Activated naive CD8-positive, alpha-beta T cell treated with anti-CD3 and anti-CD28 coated beads for 36 hours (primary cell): ENCODE measurements at places on chromosomes 5 and 9. TPM values are rescaled to one million over a fixed set of nuclear protein-coding genes. Genes with fewer than 3 reads are reported as not detected.

ANKRD33B gene
- total RNA-seq, result 10.2 TPM

PCDHA12 gene
- not detected for total RNA-seq

FOXB2 gene
- not detected for total RNA-seq

NR3C1 gene
- total RNA-seq, result 54.0 TPM

DIAPH1 gene
- total RNA-seq, result 214 TPM

- H3K4me3 ChIP-seq, result no peak overlapping the region
- no peaks in the 10 kb centered on the region for H3K4me1 ChIP-seq
- no peak for DNase-seq
- H3K36me3 ChIP-seq, result peaks cover 5% of the 10 kb centered on the region
- H3K27ac ChIP-seq, result no peak overlapping the region
Measured at GRCh38 chr9:92432972-92433548, 8.8 kb upstream of the OMD start.

DNA sequence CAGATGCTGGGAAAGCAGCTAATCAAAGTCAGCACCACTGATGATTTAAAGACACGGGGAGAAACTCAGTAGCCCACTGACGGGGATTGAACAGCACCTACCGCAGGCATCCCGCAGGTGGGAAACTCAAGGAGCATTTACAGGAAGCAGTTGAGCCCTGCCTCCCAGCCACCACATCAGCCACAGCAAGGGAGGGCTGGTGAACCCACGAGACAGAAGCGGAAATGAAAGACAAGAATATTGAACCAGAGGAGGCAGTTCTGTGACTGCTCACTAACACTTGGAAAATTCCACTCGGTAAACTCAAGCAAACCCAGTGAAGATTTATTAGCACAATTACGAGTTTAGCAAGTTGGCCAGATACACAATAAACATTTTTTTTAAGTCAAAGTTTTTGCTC lies 10.6 kb upstream of the FAM163B start:
- H3K4me3 ChIP-seq, result no peak overlapping the region
- H3K27ac ChIP-seq, result no peak overlapping the region
- peaks cover 6% of the 10 kb centered on the region for H3K36me3 ChIP-seq
- peak; percentile 66 for DNase-seq
- peaks cover 4% of the 10 kb centered on the region for H3K27me3 ChIP-seq
- peaks cover 34% of the 10 kb centered on the region for H3K4me1 ChIP-seq

GRCh38 chr5:69043655-69043996 lies 50.2 kb upstream of the SLC30A5 start:
- peak overlapping the region; percentile 58 for H3K27ac ChIP-seq
- H3K27me3 ChIP-seq, result no peaks in the 10 kb centered on the region
- DNase-seq, result no peak
- H3K36me3 ChIP-seq, result no peaks in the 10 kb centered on the region

- no peak overlapping the region for H3K4me3 ChIP-seq
- peaks cover 2% of the 10 kb centered on the region for H3K4me1 ChIP-seq
- DNase-seq, result no peak
- no peaks in the 10 kb centered on the region for H3K27me3 ChIP-seq
Measured at GRCh38 chr5:43663916-43664315, 60.9 kb downstream of the NNT start.

DNA sequence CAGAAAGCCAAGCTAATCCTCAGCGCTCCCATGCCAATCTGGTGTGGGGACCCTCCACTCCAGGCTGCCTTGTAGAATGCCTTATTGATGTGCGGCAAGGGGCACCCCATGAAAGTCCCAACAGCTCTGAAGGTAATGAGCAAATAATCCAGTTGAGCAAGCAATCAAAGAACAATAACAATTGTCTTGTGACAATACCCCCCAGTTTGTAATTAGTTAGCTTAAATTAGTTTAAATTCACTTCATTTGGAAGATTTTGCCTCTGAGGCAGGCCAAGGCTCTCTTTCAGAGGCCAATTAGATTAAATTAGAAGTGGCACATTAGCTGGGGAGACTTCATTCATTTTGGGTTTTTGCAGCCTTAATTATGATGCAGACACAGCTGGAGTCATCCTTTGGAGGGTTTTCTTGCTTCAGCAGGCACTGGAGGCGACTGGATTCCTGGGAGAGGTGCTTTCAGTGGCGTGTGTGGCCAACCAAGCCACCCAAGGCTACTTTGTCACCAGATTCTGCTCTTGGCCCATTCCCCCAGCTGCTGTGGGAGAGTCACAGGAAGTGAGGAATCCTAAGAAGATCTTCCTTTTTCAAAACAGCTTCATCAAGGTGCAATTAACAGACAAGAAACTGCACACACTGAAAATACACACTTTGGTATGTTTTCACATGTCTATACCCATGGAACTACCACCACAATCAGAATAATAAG lies 17.9 kb upstream of the FBP1 start:
- DNase-seq, result no peak
- no peak overlapping the region for H3K4me3 ChIP-seq
- H3K36me3 ChIP-seq, result no peaks in the 10 kb centered on the region
- no peak overlapping the region for H3K27ac ChIP-seq

GRCh38 chr9:138006576-138007233 lies 129.1 kb downstream of the CACNA1B start:
- no peaks in the 10 kb centered on the region for H3K36me3 ChIP-seq
- no peak overlapping the region for H3K27ac ChIP-seq
- H3K27me3 ChIP-seq, result peaks cover 11% of the 10 kb centered on the region
- DNase-seq, result no peak

DNA sequence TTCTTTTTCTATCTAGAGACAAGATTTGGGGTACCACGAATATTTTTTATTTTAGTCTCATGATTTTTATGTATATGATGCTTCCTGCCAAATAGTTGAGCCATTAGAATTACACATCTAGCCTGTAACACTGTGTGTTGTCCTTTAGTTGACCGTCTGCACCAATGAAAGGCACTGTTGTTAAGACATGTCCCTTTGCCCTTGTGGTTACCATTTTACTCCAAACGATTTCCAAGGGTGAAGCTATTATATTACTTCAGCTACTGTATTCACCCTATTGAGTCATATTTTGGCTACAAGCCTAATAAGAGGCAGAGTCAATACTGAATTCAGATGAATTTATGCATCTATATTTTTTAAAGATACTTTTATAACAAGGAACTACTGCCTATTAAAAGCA lies 207.6 kb downstream of the CETN3 start:
- H3K27me3 ChIP-seq, result peaks cover 4% of the 10 kb centered on the region
- no peaks in the 10 kb centered on the region for H3K36me3 ChIP-seq
- no peak overlapping the region for H3K4me3 ChIP-seq
- no peak overlapping the region for H3K27ac ChIP-seq

DNA sequence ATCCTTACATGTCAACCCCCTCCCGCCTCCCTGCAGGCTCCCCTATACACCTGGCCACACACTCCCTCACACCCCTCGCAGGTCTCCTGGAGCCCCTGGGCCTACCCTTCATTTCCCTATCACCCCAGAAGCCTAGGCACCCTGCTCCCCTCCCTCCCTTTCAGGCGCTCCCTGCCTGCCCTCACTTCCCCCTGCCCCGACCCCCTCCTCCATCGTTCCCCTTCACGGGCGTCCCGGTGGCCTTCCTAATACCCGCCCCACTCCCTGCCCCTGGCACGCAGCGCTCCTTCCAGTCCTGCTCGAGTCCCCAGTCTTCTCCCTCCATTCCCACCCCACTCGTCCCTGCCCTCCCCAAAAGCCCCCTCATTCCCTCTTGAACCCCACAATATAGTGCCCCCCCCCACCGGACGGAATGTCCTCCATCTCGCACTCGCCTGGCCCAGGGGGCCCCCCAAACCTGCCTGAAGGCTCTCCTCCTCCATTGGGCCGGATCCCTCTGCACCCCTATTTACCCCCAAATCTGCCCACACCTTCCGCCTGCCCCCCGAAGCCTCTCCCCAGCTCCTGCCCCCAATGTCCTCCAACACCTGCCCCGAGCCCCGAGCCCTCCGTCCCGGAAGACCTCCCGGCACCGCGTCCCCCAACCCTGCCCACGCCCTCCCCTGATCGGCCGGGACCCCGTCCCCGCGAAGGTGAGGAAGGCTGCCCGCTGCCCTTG lies 746 bp downstream of the STRBP start:
- peaks cover 3% of the 10 kb centered on the region for H3K36me3 ChIP-seq
- no peaks in the 10 kb centered on the region for H3K27me3 ChIP-seq
- H3K4me3 ChIP-seq, result peak overlapping the region; percentile 86
- peak overlapping the region; percentile 10 for H3K27ac ChIP-seq
- DNase-seq, result no peak

- H3K27me3 ChIP-seq, result no peaks in the 10 kb centered on the region
- H3K27ac ChIP-seq, result no peak overlapping the region
- no peak for DNase-seq
- no peaks in the 10 kb centered on the region for H3K36me3 ChIP-seq
Measured at GRCh38 chr9:106921341-106921899, 58.5 kb downstream of the ZNF462 start.

DNA sequence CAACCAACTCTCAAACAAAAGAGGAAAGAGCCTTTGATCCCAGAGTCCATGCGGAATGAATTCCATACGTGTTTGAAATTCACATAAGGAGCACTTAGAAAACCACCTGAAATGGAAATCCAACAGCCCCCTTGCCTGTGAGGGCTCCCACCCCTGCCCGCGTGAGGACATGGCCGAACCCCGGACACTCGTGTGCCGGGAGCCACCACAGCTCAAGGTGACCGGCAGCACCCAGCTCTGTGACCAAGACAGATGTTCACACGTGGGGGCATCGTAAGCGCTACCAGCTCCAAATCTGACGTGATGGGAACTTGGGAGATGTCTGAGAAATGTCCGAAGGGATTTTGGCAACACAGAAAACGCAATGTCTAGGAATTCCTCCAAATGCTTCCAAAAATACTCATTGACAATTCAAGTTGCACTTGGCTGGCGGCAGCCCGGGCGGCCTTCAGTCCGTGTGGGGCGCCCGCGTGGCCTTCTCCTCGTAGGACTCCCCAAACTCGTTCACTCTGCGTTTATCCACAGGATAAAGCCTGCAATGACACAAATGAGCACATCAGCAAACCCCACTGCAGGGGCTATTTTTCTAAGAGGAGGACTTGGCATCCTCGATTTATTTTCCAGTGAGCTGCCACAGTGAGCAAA lies 23.2 kb upstream of the TERT start:
- peaks cover 2% of the 10 kb centered on the region for H3K27me3 ChIP-seq
- no peak for DNase-seq
- no peak overlapping the region for H3K27ac ChIP-seq
- H3K4me3 ChIP-seq, result no peak overlapping the region
